ENCODE measurements at places on chromosomes 2 and 18. TPM values are rescaled to one million over a fixed set of nuclear protein-coding genes. Genes with fewer than 3 reads are reported as not detected.

- DNase-seq: no peak
Observed at GRCh38 chr2:237297421-237298150, 116.4 kb downstream of the COL6A3 start.

DNA sequence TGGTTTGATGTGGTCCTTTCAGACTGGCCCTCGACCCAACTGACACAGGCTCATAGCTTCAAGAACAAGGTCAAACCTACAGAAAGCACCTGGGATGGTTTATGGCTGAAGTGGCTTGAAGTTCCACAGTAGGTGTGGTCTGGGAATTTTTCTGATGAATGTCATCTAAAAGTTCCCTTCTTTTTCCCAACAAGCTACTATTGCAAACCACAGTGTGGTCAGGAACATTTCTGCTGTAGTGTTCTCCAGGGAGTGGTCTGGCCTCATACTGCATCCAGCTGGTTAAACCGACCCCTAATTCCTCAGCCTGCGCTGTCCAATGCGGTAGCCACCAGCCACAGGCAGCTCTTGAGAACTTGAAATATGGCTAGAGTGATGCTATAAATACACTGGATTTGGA is 92.7 kb downstream of the FAM124B start:
- no peak for DNase-seq

LAMA3 gene
- 1.3 TPM for total RNA-seq

GRCh38 chr18:10454681-10455557 is 484 bp downstream of the APCDD1 start:
- DNase-seq: no peak

XDH gene
- total RNA-seq: 2.3 TPM

DNA sequence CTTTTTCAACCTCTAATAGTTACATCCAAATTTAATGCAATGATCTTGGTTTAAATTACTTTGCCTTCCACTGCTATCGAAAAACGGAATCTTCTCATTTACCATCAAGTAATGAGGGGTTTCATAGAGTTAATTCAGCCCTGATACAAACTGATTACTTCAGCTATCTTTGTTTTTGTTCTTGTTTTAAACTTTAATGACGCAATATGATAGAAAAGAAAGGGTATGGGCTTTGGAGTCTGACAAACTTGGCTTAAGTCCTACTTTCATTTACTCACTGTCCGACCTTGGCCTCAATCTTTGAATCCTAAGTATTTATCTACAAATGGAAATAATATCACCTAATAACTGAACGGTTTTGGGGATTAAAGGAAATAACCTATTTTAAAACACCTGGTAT is 16.1 kb downstream of the ADAM17 start:
- no peak for DNase-seq

ALK gene
- not detected for total RNA-seq

GRCh38 chr2:172389685-172390339 is 37.6 kb upstream of the ITGA6 start:
- no peak for DNase-seq

DNA sequence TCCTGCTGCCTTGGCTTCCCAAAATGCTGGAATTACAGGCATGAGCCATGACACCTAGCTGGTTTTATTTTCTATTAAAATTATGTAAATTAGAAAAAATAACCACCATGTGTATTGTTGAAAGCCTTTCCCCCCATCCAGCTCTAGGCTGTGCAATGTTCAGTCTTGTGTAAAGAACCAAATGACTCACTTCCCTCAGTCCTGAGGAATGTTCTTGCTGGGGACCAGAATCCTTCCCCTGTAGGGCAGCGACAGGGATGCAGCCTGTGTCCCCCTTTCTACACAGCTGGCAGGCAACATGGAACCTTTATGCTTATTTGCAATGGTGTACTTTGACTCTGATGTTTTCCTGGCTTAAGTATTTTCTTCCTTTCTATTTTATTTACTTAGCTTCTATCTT is 29.4 kb downstream of the AOX1 start:
- peak; percentile 77 for DNase-seq

DNA sequence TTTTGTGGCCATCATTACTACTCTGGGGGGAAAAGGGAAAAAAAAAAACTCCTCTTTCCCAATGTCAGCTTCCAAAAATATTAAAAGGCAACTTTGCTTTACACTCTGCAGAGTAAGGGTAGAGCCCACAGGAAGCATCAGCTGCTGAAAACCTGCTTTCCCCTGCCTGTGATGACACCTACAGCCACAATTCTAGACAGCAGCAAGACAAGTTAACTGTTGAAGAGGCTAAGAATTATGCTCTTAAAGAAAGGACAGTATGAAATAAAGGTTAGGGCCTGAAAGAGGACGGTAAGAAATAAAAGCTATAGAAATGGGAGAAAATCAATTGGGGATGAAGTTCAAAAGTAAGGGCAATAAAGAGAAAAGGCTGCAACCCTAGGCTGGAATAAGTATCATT is 3.0 kb downstream of the PDE11A start:
- DNase-seq: peak; percentile 25

- no peak for DNase-seq
Observed at GRCh38 chr18:78247615-78248289, 731.9 kb upstream of the SALL3 start.

DNA sequence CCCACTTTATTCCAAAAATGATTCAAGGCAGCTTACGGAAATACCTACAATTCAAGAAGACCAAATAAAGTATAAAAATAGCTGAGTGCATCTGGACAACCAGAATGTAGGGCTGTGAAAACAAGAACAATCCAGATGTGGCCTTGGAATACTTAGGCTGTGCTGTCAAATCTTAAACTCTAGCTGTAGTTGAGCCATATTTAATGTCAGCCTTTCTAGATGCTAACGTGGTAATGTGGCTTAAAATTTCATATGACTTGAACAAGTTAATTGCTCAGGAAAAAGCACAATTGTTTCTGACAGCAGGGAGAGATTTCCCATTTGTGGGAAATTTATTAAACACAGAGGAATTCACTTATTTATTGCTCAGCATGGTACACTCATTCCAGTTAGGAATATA is 14.6 kb upstream of the NAPG start:
- no peak for DNase-seq

GPR75 gene
- 1.3 TPM for total RNA-seq

DNA sequence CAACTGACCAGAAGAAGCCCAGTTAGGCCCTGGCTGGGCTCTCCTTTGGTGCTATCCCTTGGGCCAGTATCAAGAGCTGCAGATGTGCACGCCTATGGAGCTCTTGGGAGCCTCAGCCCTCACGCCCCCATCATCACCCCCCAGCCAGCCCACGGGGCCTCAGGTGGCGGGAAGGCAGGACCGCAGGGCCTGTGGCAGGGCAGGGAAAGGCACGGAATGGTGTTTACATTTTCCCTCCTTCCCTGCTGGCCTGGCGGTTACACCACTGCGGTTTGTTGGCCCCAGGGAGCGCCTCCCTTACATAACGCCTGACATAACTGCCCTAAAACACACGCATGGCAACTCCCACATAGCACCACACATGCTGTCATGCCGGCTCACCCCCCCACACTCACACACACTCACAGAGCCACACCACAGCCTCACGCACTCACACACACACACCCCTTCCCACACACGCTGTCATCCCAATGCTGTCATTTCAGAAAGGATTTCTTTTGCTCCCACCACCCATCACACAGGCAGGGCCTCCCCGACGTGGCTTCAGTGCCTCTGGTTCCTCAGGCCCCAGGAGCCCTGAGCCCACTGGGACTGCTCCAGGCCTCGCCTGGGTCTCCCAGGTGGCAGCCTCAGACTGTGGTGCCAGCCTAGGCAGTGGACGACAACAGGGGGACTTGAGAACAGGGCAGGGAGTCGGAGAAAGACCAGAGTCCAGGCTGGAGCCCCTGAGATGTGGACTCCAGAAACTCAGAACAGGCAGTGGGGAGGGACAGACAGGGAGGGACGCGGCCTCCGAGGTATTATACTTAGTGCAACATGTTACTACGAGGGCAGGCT is 15.7 kb downstream of the ZFP36L2 start:
- no peak for DNase-seq

GPBAR1 gene
- not detected for total RNA-seq

DNA sequence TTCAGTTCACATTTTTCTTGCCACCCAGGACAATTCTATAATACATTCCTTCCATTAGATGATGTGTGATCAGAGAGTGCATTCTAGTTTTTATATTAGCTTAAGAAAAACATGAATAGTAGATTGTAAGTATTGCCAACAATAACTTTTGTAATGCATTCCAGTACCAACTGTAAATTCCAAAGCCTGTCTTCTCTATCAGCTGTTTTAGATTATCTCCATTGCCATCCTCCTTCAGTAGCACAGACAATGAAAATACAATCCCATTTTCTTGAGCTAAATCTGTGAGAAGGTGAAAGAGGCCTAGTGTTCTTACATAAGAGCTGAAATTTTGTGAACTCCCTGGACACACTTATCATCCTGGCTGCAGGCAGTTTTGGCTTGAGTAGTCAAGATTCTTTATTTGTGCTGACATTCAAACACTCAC is 103.9 kb downstream of the CCBE1 start:
- DNase-seq: peak; percentile 74

DNA sequence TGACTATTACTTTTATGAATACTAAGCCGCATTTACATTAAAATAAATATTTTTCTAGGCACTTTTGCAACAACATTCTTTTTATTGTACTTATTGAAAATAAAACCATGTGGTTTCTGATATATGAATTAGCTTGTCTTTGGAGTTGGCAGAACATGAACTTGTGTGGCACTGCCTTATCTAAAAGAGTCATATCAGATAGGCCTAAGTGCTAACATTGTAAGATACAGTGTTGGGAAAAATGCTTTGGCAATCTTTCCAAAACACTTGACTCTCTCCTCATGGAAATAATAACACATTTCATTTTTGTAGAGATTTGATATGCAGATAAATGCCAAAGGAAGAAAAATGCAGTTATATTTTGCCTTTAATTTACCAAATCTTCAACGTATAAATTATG is 191.7 kb downstream of the ERBB4 start:
- DNase-seq: no peak

GRCh38 chr2:83615511-83615910 is 843.6 kb downstream of the SUCLG1 start:
- no peak for DNase-seq

DNA sequence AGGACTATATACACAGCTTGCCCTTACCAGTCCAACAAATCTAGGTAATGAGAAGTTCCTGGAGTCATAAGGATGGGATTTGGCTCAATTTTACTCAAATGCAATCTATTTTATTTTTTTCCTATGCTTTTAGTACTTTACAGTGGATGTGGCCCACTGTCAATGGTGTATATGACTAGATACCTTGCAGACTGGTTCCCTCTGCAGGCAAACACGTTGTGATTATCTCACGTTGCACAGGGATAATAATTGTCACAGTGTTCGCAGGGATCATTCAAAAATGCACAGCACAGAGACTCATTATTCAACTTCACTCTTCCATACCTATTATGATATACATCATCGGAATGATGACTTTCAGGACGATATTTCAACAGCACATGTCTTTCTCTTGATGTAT is 359.7 kb downstream of the MBD2 start:
- no peak for DNase-seq

ERFE gene
- total RNA-seq: 0.20 TPM

PSMA8 gene
- total RNA-seq: not detected

- DNase-seq: no peak
Observed at GRCh38 chr2:169349535-169349934, 12.8 kb downstream of the LRP2 start.

GRCh38 chr2:136067459-136067858 is 50.5 kb downstream of the CXCR4 start:
- DNase-seq: no peak

VAMP8 gene
- total RNA-seq: 0.53 TPM

- no peak for DNase-seq
Observed at GRCh38 chr2:182695776-182696175, 20.3 kb upstream of the DNAJC10 start.

GRCh38 chr2:238864207-238865014 is 16.5 kb downstream of the TWIST2 start:
- DNase-seq: peak; percentile 100

DNA sequence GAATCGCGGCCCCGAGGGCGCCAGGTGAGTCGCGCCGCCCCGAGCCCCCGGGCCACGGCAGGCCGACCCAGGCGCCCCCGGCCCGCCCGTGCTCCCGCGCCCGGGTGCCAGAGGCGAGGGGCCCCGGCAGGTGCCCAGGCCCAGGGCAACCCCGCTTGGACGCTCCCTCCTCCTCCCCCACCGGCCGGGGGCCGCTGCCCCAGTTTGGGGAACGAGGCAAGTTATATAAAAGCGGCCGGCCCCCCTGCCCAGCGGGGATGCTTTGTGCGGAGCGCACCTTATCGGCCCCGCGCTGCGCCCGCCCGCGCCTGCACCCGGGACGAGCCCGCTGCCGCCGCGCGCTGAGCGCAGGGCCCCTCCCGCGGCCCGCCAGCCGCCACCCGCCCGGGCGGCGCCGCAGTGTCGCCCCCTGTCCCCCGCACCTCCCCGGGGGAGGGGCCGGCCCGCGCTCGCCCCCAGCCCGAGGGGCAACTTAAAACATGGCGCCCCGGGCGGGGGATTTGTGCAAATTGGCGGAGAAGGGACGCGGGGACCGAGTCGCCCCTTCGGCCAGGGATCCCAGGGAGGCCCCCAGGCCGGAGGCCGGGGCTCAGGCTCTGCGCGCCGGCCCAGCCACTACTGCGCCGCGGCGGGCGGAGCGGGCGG is 639 bp downstream of the EPB41L3 start:
- no peak for DNase-seq

DNA sequence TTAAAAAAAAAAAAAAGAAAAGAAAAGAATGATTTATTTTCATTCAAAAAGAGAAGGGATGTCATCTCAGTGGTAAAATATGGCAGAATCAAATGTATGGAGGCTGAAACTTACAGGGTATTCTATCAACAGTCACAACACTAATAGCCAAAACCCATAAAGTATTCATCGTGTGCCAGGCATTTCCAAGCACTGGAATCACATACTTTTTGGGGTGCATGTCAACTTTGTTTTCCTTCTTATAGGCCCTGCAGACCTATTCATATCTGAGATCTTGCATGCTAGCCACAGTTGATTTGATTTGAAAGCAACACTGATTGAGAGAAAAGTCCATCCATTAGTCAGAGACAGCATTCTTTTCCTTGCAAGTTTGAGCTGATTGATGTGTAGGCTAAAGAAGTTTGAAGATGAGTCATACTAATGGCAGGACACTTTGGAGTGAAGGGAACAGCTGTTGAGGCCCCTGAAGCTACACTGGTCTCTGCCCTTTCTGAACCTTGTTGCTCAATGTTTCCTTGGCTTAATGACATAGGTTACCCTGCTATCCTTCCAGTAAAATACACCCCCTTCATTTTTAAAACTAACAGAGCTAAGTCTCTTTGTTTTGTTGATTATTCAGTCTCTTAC is 22.0 kb downstream of the KATNAL2 start:
- DNase-seq: peak; percentile 51

UGT1A5 gene
- total RNA-seq: not detected

Measured in HFFc6 (cell line).